Activated T-cell treated with anti-CD3 and anti-CD28 coated beads for 24 hours (primary cell): ENCODE measurements at places on chromosomes 4 and X.

DNA sequence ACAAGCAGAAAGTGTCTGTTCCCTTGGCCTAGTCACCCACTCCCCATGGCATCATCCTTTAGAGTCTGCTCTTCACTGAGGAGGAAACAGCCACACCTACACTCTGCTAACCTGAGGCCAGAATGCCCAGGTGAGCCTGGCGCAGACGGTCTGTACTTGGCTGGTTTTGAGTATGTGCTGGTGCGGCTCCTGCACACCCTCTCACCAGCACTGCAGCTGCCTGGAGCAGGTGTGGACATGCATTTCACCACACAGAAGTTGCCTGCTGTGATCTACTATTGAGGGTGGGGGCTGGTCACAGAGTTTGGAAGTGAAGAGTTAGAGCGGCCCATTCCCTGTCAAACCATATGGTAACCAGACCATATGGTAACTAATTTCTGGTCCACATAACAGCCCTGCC is 39.5 kb downstream of the KANTR start:
- no peak for DNase-seq

GRCh38 chr4:102563000-102563399 is 61.8 kb downstream of the NFKB1 start:
- DNase-seq: no peak

DNA sequence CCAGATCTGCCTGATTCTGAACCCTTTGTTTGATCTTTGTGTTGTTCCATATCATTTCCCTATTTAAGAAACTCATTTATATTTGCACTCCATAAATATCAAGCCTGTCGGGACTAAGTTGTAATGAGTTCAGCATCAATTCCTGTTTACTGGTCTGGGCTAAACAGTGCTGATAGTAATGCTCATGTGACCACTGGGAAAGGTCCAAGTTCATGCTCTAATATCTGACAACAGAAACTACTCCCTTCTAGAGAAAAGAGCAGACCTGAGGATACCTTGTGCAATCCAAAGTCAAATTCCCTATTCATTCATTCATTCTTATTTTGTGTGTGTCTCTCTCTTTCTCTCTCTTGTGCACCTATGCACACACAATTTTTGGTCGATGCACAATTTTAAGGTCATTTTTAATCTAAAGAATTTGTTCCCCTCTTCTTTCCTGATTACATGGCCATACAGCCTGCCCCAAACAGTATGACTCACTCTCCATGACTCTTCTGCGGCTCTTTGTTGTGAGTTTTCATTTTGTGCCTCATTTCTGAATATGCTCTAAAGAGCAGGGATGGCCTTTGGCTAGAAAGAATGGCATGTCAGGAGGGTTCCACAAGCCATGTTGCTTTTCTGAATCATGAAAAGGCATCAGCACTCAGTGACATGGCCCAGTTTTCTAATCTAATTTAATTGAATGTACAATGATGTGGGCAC is 664.3 kb downstream of the RPA4 start:
- DNase-seq: no peak

DNA sequence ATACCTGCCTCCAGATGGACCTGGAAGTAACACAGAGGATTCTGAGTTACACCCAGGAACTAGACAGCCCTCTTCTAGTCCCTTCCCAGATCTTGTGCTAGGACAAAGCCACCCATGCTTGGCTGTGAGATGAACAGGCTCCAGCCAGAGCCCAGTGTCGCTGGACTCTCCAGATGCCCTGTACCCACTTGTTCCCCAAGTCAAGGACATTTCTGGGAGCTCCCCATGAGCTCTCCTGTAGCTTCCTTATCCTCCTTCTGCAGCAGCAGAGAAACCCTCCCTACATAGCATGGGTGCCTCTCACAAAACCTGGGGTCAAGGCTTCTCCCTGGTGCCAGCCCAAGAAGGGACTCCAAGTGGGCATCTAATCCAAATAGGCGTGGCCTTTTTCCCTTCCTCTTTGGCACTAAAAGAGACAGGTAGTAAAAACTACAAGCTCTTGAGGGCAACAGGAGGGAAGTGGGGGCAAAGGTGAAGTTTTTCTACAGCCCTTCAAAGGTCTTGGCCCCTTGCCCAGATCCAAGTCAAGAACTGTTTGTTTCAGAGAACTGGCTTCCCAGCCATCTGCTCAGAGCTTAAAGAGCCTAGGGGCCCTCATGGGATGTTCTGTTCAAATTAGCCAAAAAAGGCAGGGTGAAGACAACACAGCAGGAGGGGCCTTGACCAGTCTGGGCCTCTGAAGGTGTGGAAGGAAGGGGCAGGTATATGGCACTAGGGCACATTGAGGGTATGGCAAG is 8.5 kb upstream of the ERCC6L start:
- no peak for DNase-seq

- DNase-seq: no peak
Measured at GRCh38 chr4:37549041-37549440, 137.1 kb downstream of the RELL1 start.

DNA sequence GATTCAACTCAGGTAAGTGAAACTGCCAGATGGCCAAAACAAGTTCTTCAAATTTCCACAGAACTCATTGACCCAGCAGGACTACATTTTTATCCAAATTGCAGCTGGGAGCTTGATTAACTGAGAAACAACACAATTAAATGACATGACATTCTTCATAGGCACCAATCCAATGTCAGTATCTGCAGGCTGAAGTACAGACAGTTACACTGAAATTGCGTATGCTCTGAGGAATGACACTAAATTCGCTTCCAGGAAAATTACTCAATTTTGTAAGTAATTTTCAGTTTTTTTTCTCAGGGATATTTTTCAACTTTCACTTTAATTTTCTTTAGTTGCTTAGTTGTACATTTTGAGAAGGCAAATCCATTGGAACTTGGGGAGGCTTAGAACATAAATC is 4.5 kb downstream of the C1GALT1C1 start:
- DNase-seq: no peak

DNA sequence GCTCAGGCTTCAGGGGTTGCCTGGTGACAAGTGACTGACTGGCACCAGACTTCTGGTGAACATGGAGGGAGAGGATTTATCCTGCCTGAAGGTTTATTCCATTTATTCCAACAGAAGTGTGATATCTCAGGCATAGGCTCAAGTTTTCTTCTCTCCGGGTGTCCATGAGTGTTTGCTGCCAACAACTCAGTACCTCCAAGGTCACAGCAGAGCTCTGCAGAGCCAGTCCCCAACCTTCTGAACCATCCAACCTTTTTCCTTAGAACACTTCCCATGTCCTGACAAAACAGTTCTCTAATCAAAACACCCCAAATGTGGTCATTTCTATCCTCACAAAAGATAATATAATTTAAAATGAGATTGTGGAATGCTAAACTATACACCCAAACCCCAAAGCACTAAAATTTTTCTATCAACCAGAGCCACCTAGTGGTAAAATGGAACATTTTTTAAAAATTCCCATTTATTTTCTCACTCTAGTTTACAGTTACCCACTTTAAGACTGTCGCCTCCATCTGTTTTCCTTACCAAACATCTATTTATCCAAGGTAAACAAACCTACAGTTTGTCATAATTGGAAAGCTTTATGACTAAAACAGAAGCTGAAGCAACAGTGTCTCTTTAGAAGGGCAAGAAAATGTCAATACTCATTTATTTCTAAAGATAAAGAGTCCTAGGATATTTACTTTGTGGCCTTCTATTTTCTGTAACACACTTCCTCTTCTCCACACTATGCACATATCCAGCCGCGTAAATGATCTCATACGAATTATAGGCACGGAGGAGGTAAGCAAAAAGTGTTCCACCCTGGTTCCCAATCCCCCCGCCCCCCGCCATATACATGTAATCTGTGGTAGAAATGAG is 39.5 kb downstream of the TMEM154 start:
- no peak for DNase-seq

GRCh38 chrX:13550346-13550745 is 19.1 kb upstream of the EGFL6 start:
- DNase-seq: no peak

DNA sequence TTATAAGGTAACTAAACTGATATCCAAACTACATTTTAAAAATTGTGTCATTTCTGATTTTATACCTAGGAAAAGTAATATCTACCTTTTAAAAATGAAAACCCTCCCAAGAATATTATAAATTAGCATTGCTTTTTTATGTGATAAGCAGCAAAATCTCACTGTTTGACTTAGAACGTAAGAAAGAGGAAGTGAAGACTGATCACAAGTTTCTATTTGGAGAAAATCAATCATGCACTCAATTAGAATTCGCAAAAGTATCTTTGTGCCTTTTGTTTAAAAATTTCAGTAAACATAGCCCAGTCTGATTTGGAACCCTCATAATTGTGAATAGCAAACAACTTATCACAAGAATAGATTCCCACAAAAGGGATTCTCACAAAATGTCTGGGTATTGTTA is 142.7 kb downstream of the TENM3 start:
- DNase-seq: no peak

DNA sequence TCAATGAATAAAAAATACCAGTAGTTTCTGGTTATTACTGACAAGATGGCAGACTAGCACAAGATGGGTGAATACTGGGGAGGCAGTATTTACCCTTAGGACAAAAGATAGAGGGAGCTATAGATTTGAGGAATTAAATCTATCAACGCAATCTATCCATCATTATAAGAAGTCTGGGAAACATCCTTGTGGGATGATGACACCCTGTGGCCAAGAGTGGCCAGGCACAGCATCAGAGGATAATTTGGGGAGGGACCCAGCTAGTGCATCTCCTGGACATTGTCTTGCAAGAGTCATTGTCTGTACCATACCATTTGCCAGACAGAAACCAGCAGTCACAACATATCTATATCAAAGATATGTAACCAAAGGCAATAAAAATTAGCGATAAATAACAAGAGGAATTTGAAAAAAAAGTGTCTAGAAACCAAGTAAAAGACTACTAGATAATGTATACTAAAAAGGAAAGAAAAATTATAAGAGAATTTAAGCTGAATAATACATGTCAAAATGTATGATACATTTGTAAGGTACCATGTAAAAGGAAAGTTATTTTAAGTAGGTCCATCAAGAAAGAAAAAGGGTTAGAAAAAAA is 22.9 kb downstream of the KCTD8 start:
- no peak for DNase-seq

DNA sequence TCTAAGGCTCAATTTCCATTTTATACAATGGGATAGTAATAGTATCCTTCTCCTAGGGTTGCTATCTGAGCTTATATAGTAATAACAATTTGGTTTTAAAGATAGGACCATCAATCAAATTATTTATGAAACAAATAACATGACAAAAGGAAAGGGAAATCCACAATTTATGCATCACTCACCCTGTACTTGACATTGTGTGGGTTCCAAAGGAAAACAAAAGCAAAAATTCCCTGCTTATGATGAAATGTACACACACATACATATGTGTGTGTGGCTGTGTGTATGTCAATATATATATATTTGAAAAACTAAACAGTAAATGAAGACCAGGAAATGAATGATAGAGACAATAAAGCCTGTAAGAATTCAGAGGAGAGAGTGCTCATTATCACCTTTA is 2.9 kb upstream of the TNIP3 start:
- DNase-seq: no peak

- DNase-seq: peak; percentile 74
Measured at GRCh38 chr4:184267673-184268583, 50.3 kb upstream of the ENPP6 start.

- DNase-seq: no peak
Measured at GRCh38 chrX:36867143-36867542, 141.0 kb upstream of the FAM47C start.

- DNase-seq: no peak
Measured at GRCh38 chrX:53476371-53476770, 42.2 kb upstream of the HSD17B10 start.

DNA sequence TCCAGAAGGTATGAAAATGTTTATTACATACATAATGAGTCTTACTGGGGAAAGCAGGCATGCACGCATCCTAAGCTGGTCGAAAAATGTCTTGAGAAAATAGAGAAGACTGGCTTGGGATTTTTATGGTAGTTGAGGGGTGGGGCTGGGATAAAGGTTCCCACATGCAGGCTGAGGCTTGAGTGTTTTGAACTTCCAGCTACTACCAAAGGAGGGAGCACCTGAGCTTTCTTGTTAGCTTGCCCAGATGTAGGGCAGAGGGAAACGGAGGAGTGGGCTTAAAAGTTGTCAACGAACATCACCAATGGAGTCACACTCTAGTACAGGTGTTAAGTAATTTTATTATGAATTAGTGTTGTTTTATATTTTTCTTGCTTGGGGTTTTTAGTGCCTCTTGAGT is 39.6 kb upstream of the SRPX start:
- DNase-seq: no peak

GRCh38 chrX:97556359-97556758 is 672.7 kb downstream of the RPA4 start:
- DNase-seq: no peak

- no peak for DNase-seq
Measured at GRCh38 chrX:9436812-9437211, 28.0 kb upstream of the TBL1X start.

DNA sequence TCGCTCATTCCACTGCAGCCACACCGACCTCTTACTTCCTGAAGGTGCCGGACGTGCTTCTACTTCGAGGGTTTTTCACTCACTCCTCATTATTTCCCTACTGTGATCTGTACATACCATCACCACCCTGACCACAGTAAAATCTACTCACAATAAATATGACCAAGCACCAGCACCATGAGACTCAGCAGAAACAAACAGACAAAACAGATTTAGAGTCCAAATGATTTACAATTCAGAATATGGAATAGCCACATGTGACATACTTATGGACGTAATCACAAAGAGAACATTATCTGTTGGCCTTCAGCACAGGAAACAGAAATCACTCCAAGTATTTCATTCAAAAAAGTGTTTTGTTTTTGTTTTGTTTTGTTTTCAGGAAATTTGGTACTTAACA is 16.1 kb upstream of the KLB start:
- DNase-seq: no peak

- DNase-seq: no peak
Measured at GRCh38 chr4:182143822-182144625, 99.2 kb upstream of the TENM3 start.

DNA sequence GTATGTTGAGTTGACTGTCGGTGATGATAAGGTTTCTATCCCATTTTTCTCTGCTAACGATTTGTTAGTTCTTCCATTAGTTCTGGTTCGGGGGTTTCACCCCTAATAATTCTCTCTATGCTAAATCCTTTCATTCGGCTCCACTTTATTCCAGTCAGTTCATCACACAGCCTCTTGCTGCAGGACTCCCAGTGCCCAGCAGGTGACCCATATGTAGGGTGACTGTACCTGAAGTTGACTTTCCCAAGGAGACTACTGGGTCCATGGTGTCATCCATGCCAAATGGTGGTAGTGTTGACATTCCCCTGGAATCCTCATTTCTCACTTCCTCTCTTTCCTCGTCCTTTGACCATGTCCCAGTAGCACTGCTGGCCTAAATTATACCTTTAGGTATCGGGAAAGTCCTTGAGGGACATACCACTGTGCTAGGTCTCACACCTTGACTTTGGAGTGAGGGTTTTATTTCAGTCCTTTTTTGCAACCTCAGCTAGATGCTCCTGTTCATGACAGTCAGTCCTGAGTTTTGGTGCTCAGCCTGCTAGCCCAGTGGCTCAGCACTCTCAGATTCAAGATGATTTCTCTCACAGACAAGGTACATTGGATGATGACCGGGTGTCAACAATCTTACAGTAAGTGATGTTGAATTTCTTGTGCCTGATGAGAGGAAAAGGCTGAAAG is 105.1 kb upstream of the ARHGAP24 start:
- no peak for DNase-seq

GRCh38 chr4:137705171-137705783 is 173.0 kb upstream of the PCDH18 start:
- DNase-seq: no peak

- DNase-seq: no peak
Measured at GRCh38 chr4:7109169-7109568, 41.3 kb upstream of the GRPEL1 start.

- no peak for DNase-seq
Measured at GRCh38 chr4:120286813-120287212, 220.2 kb upstream of the MAD2L1 start.

GRCh38 chr4:99207911-99208718 is 10.9 kb downstream of the ADH6 start:
- no peak for DNase-seq
